Naive thymus-derived CD4-positive, alpha-beta T cell (primary cell): ENCODE measurements at places on chromosomes 3 and 15. TPM values are rescaled to one million over a fixed set of nuclear protein-coding genes. Genes with fewer than 3 reads are reported as not detected.

GRCh38 chr15:37594417-37594816 is 340.0 kb upstream of the TMCO5A start:
- no peak for DNase-seq
- H3K27me3 ChIP-seq: no peaks in the 10 kb centered on the region
- H3K4me3 ChIP-seq: no peak overlapping the region
- H3K27ac ChIP-seq: no peak overlapping the region

- no peaks in the 10 kb centered on the region for H3K27me3 ChIP-seq
- H3K36me3 ChIP-seq: no peaks in the 10 kb centered on the region
- no peak overlapping the region for H3K4me3 ChIP-seq
- no peaks in the 10 kb centered on the region for H3K4me1 ChIP-seq
Observed at GRCh38 chr3:144041960-144042556, 70.4 kb downstream of the DIPK2A start.

DNA sequence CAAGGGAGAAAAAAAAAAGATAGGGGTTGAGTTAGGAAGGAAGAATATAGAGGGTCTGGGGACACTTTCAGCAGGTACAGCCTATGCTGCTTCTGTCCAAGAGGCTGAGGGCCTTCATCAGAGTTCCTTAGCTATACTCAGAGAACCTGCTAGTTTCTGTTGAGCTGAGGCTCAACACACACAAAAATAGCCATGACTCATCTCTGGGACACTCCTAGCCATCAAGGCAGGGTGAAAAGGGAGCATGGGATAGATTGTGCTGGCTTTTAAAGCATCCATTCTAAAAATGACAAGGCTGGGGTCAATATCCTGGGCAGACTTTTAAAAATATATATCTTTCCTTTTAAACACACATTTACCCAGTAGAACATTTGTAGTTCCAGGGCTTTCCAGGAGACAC is 2.8 kb upstream of the RTP2 start:
- no peaks in the 10 kb centered on the region for H3K4me1 ChIP-seq
- H3K27ac ChIP-seq: no peak overlapping the region
- no peaks in the 10 kb centered on the region for H3K36me3 ChIP-seq
- H3K4me3 ChIP-seq: no peak overlapping the region
- DNase-seq: no peak

MORC1 gene
- total RNA-seq: 0.12 TPM

- peaks cover 5% of the 10 kb centered on the region for H3K27me3 ChIP-seq
- DNase-seq: no peak
- H3K36me3 ChIP-seq: no peaks in the 10 kb centered on the region
- H3K27ac ChIP-seq: no peak overlapping the region
- H3K4me3 ChIP-seq: no peak overlapping the region
- H3K4me1 ChIP-seq: no peaks in the 10 kb centered on the region
Observed at GRCh38 chr15:79092382-79092781, 1.8 kb upstream of the RASGRF1 start.

GRCh38 chr3:139674571-139675260 is 3.1 kb downstream of the NMNAT3 start:
- H3K27ac ChIP-seq: no peak overlapping the region
- DNase-seq: no peak
- no peaks in the 10 kb centered on the region for H3K36me3 ChIP-seq
- no peak overlapping the region for H3K4me3 ChIP-seq

GPR149 gene
- total RNA-seq: not detected in 2 replicates

IGDCC3 gene
- not detected in 2 replicates for total RNA-seq

- H3K36me3 ChIP-seq: no peaks in the 10 kb centered on the region
- DNase-seq: no peak
- no peaks in the 10 kb centered on the region for H3K27me3 ChIP-seq
- H3K4me3 ChIP-seq: no peak overlapping the region
- no peaks in the 10 kb centered on the region for H3K4me1 ChIP-seq
Observed at GRCh38 chr15:56815247-56815646, 81.9 kb upstream of the ZNF280D start.

CMTM7 gene
- 45.9 TPM for total RNA-seq

- no peak for DNase-seq
- no peak overlapping the region for H3K27ac ChIP-seq
- H3K27me3 ChIP-seq: no peaks in the 10 kb centered on the region
Observed at GRCh38 chr3:100106094-100106493, 8.2 kb downstream of the FILIP1L start.

- H3K4me1 ChIP-seq: no peaks in the 10 kb centered on the region
- no peaks in the 10 kb centered on the region for H3K27me3 ChIP-seq
- DNase-seq: peak; percentile 16
- H3K27ac ChIP-seq: no peak overlapping the region
Observed at GRCh38 chr3:25594007-25594502, 70.7 kb downstream of the TOP2B start.

NLGN1 gene
- total RNA-seq: not detected

LYZL4 gene
- total RNA-seq: not detected in 2 replicates
